CD4-positive, alpha-beta T cell (primary cell): ENCODE measurements at places on chromosomes 7 and 10.

DNA sequence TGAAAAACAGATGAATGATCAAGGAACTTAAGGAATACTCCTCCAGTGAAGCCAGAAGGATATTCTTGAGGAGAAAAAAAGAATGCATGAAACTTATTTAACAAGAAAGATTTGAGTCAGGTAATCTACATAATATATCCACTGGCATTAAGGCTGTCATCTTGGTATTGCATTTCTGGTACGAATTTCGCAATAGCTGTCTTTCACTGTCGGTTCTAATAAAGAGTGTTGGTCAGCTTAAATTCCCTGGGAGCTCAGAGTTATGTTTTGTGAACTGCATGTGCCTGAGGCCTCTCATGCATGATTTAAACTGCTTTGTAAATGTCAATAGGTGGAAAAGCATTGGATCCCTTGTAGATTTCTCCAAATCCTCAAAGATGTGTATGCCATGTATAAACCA, 565.3 kb upstream of the GALNT17 start:
- no peak for DNase-seq
- H3K27ac ChIP-seq: no peak overlapping the region
- H3K4me3 ChIP-seq: no peak overlapping the region
- no peaks in the 10 kb centered on the region for H3K27me3 ChIP-seq

DNA sequence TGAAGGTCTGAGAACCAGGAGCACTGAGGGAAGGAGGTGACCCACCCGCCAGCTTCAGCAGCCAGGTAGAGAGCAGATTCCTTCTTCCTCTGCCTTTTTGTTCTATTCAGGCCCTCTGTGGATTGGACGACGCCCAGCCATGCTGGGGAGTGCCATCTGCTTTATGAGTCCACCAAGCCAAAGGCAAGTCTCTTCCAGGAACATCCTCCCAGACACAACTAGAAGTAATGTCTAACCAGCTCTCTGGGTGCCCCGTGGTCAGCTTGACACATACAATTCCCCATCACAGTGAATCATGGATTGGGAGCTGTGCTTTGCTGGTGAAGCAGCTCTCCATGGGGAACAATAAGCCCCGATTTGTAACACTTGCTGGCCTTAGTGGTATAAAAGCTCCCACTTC, 125.2 kb downstream of the CCDC3 start:
- H3K4me1 ChIP-seq: no peaks in the 10 kb centered on the region
- DNase-seq: no peak
- no peaks in the 10 kb centered on the region for H3K36me3 ChIP-seq
- no peak overlapping the region for H3K4me3 ChIP-seq
- no peak overlapping the region for H3K27ac ChIP-seq

DNA sequence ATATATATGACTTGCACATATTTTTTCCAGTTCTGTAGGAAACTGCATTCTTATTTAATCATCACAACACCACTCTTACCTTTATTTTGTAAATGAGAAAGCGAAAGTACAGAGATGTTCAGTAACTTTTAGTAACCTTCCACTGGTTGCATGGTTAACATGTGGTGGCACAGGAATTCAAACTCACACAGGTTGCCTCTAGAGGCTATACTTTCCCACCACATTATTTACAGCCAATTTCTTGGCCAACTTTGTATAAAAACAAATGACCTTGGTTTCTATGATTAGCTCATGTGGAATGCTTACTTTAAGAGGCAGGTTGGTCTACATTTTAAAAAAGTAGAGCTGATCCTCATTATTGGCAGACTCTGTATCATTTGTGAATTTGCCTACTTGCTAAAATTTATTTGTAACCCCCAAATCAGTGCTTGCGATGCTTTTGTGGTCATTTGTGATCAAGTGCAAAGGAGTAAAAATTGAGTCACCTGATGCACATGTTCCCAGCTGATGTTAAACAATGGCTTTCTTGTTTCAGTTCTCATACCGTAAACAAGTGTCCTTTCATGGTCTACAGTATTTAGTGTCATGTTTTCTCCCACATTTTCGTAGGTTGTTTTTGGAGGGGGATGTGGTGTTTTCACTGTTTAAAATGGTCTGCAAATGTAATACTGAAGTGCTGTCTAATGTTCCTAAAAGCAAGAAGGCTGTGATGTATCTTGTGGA, 14.8 kb downstream of the BBS9 start:
- no peaks in the 10 kb centered on the region for H3K4me1 ChIP-seq
- no peak overlapping the region for H3K4me3 ChIP-seq
- no peaks in the 10 kb centered on the region for H3K27me3 ChIP-seq

DNA sequence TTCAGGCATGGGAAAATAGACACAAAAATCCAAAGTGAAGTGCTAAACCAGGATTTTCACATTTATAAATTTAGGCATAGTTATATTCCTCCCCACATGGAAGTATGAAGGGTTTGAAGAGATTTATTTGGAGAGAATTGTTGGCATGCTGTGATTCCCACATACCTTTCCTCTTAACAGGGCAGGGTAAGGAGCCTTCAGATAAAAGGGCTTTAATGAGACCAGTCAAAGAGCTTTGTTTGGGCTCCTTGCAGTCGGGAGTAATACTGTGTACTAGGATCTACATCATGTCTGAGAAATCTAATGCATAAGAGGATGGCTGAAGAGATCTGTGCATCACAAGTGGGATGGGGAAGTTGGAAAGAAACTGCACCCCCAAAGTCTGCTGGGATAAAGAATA, 140.8 kb upstream of the PTN start:
- no peak for DNase-seq
- H3K4me1 ChIP-seq: no peaks in the 10 kb centered on the region
- no peak overlapping the region for H3K27ac ChIP-seq
- no peak overlapping the region for H3K4me3 ChIP-seq
- H3K27me3 ChIP-seq: no peaks in the 10 kb centered on the region
- no peaks in the 10 kb centered on the region for H3K36me3 ChIP-seq

DNA sequence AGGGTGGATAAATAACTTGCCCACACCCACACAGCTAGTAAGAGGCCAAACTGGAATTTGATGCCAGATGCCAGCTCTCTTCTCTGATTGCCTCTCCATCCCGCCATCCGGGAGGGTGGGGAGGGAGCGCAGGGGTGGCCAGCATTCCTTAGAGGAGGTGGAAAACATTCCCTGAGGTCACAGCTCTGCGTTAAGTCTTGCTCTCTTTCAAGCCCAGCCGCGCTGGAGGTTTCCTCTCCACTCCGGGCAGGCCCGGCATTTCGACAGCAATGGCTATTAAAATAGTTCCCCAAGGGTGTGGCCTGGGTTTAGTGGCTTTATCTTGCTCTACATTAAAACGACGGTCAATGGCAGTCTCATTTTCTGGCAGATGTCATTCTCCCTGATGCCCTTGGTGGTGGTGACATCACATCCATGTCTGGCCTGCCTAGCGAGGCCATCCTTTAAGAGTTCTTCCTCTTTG, 16.1 kb upstream of the C10orf71 start:
- DNase-seq: no peak
- H3K27ac ChIP-seq: no peak overlapping the region
- no peak overlapping the region for H3K4me3 ChIP-seq
- H3K4me1 ChIP-seq: no peaks in the 10 kb centered on the region
- H3K27me3 ChIP-seq: no peaks in the 10 kb centered on the region

DNA sequence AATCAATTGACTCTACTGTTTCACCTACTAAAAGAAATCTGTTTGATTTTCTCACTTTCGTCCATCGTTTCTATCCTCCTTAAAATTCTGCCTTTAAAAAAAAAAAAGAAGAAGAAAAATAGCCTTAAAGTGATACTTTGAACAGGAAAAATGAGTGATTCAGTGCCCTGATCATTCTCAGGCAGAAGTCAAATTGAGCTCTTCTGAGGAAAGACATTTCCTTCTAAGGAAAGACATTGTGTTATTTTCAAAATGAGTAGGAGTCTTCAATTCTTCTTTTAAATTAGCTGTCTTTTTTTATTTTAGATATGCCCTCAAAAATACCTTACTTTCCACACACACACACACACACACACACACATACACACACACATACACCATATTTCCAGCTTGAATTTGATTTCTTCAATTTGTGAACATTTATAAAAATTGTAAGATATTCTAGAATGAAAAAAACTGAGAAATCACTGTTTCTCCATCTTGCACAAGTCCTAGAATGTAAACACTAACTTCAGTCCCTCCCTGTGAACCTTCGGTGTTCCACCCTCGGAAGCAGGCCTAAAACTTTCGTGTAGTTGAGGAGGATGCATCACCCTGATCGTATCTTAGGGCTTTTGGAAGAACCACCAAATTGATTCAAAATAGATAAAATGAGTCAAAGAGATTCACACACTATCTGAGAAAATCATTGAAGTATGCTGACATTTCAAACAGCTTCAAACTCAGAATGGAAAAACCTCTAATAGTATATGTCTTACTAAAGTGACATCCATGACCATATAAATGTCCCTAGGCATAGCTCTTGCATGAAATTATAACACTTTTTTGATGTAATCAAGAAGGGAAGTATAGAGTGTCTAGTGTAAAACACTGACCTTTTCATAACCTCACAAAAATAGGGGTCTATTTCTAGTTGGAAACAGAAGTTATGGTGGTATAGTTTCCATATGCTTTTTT, 270.8 kb downstream of the GATA3 start:
- DNase-seq: no peak
- H3K27ac ChIP-seq: no peak overlapping the region
- H3K27me3 ChIP-seq: no peaks in the 10 kb centered on the region
- H3K36me3 ChIP-seq: no peaks in the 10 kb centered on the region

GRCh38 chr7:33200282-33200681, 70.9 kb downstream of the BBS9 start:
- H3K4me3 ChIP-seq: no peak overlapping the region
- H3K4me1 ChIP-seq: no peaks in the 10 kb centered on the region
